CD4-positive, alpha-beta T cell treated with Interleukin-4 for 1 hour (primary cell): ENCODE measurements at places on chromosomes 2 and 18.

DNA sequence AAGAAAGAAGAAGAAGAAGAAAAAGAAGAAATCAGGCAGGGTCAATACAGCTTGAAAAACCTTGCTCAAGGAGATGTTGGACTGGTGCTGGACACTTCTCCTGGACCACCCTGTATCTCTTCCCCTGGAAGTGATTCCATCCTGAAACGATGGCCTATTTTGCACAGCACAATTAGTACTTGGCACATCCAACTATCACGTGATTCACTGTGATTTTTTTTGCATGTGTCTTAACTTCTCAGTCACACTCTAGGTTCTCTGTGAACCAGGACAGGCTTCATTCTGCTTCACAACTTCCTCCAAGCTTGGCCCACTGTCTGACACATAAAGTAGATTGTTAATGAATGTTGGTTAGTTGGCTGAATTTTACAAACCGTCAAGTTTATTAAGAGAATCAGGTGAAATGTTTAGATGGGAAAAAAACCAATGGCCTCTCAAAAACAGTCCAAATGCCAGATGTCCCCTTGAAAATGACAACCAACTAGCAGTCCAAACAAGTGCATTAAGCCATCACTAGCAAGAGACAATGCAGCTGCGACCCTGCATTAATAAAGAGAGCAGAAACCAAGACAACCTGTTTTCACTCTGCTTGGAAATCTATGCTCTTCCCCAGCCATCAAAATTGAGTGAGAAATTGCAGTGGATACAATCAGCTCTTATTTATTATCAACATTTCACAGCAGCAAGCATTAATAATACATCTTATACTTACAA, 300.0 kb upstream of the CHAC2 start:
- DNase-seq, result no peak

- no peak for DNase-seq
Observed at GRCh38 chr18:71324356-71324755, 1035.5 kb downstream of the SOCS6 start.

DNA sequence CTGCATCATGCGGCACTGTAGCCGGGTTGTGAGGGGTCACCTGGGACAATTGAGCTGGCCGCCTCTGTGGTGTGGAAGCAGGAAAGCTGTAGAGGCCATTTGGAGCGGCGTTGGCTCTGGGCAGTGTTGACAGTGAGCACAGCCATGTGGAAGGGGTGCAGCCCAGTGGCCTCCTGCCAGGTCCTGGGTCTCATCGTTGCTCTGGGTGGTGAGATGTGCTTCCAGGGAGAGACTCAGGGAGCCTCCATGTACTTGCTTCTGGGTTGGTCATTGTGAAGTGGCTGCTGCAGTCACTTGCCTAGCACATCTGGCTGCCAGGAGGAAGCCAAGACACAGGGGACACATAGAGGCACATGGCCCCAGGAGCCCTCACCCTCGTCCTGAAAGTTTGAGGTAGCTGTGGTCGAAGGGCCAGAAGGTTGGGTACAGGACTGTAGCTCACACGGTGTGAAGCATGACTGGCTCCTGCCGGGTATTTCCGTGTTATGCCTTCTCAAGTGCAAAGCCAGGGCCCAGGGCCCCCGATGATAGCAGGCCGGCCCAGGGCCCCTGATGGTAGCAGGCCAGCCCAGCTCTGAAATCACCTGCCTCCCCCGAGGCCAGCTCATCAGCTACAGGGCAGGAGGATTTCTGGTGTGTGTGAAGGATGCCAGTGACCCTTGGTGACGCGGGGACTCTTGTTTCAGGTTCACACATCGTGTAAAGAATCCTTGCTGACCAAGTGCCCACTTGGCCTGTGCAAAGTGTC, 82.6 kb downstream of the DGKD start:
- no peak for DNase-seq

DNA sequence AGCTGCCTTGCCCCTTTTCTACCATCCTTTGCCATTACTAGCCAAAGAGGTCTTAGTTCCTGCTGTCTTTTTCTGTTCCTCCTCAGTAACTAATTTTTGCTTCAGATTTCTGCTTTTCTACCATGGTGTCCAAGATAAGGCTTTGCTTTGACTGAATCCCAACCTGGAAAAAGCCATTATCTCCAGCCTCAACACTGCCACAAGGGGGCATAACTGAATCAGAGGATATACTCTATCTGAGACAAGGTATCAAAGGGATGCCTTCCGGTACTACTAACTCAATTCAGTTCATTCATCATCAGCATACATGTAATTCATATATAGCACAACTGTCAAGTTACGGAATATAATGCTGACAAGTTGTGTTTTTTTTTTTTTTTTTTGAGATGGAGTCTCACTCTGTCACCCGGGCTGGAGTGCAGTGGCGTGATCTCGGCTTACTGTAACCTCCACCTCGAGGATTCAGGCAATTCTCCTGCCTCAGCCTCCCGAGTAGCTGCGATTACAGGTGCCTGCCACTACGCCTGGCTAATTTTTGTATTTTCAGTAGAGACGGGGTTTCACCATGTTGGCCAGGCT, 11.4 kb downstream of the OSGEPL1 start:
- DNase-seq, result peak; percentile 44

- DNase-seq, result no peak
Observed at GRCh38 chr2:217151509-217152206, 291.8 kb upstream of the TNP1 start.

GRCh38 chr2:231387904-231388724, 7.4 kb upstream of the B3GNT7 start:
- no peak for DNase-seq

- DNase-seq, result no peak
Observed at GRCh38 chr2:70510313-70510712, 43.3 kb downstream of the TGFA start.

- DNase-seq, result no peak
Observed at GRCh38 chr18:26511339-26512071, 36.8 kb downstream of the KCTD1 start.

DNA sequence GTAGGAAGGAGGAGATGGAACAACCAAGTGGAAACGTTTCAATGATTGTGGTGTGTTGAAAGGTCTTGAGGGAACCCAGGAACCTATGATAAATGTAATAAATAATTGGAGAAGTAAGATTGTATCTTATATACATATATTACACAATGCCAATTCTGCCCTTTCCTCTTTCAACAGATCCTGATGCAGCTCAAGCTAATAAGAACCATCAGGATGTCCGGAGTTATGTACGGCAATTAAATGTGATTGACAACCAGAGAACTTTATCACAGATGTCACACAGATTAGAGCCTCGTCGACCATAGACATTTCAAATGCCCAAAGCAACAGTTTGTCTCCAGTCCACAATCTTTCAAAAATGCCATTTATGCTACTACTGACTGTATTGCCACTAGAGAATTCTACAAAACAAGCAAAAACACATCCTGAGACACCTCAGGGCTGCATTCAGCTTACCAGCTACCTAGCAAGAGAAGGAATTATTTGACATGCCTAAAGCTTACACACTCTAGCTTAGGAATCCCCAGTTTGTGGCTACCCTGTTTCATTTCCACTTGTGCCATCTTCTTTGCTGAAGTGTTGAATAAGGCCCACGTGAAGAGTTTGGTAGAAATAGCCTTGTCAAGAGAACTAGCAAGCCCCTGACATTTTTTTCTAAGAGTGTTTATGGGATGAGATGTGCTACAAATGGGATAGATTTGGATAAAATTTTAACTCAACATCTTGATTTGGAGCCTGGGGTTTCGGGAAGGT, 24.0 kb upstream of the MAP3K20 start:
- no peak for DNase-seq
